ENCODE measurements at places on chromosomes 1 and 21. TPM values are rescaled to one million over a fixed set of nuclear protein-coding genes. Genes with fewer than 3 reads are reported as not detected.

NTRK1 gene
- total RNA-seq, result 4.0 TPM

ATP6V1G3 gene
- not detected for total RNA-seq

SH2D5 gene
- total RNA-seq, result 2.8 TPM

TRABD2B gene
- not detected for total RNA-seq

CENPL gene
- total RNA-seq, result 34.2 TPM

MTOR gene
- total RNA-seq, result 43.0 TPM

PDE9A gene
- total RNA-seq, result 7.7 TPM

S100A16 gene
- not detected for total RNA-seq

BMP8B gene
- total RNA-seq, result 0.12 TPM

LCE1A gene
- total RNA-seq, result not detected

FCRL5 gene
- 0.32 TPM for total RNA-seq

SH3BGR gene
- total RNA-seq, result 4.7 TPM

All from activated naive CD8-positive, alpha-beta T cell treated with anti-CD3 and anti-CD28 coated beads for 36 hours (primary cell).